ENCODE measurements at places on chromosomes 2 and 18.

GRCh38 chr18:62977512-62977911 is 262.2 kb downstream of the PHLPP1 start:
- DNase-seq = no peak

DNA sequence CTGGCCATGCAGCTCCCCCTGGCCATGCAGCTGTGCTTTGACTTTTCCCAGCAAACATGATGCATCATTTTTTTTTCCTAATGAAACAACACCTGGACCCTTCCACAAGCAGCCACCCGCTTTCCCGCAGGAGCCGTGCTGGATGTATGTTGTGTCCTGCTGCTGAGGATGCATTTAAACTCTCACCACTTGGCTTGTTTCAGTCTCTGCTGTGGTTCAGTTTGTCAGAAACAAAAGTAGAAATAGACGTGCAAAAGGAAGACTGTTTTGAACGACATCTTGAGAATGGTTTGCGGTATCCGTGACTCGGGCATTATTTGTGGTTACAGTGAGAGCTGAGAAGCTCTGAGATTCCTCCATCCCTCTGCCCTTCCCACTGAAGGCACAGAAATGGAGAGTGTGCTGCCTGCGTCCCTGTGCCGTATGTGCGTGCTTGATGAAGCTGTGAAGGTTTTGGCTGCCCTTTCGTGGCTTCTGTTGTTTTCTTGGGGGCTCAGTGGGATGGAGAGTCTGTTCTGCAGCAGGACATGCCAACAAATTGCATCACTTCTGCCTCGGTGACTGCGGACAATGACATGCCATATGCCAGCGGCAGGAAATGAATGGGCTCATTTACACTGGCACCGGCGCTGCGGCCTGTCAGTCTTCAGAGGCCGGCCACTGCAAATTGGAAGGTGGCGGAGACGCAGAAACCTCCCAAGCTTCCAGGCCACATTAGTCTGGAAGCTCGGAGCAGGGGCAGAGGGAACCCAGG is 417.7 kb upstream of the SALL3 start:
- DNase-seq = no peak

DNA sequence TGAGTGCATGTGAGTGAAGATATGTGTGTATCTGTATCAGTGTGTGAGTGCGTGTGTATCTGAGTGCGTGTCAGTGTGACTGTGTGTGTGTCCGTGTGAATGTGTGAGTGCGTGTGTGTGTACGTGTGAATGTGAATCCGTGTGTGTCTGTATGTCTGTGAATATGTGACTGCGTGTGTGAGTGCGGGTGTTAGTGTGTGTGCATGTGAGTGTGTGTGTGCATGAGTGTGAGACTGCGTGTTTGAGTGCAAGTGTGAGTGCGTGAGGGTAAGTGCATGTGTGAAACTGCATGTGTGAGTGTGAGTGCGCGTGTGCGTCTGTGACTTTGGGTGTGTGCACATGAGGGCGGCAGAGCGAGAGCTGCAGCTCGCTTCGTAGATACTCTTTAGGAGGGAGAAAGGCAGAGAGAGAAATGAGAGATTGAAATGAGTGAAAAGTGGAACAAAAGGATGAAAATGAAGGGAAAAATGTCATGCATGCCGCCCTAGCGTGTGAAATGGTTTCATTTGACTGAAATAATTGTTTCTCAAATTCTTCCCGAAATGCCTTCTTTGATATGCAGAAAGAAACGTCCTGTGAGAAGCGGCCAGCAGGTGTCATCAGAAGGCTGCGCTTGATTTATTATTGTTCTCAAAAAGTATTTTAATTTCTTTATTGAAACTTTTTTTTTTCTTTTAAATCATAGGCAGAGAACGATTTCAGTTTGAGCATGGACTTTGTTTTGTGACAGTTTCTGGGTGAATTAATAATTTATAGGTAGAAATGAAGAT is 25.6 kb downstream of the ZNF407 start:
- DNase-seq = no peak

GRCh38 chr18:38972571-38972970 is 1407.0 kb upstream of the CELF4 start:
- no peak for DNase-seq

- DNase-seq = peak; percentile 36
These were observed 87.0 kb upstream of the RTN4 start for GRCh38 chr2:55137024-55137958.

GRCh38 chr2:771538-771937 is 94.3 kb upstream of the TMEM18 start:
- DNase-seq = no peak

- no peak for DNase-seq
These were observed 5.7 kb upstream of the WDSUB1 start for GRCh38 chr2:159292157-159292556.

DNA sequence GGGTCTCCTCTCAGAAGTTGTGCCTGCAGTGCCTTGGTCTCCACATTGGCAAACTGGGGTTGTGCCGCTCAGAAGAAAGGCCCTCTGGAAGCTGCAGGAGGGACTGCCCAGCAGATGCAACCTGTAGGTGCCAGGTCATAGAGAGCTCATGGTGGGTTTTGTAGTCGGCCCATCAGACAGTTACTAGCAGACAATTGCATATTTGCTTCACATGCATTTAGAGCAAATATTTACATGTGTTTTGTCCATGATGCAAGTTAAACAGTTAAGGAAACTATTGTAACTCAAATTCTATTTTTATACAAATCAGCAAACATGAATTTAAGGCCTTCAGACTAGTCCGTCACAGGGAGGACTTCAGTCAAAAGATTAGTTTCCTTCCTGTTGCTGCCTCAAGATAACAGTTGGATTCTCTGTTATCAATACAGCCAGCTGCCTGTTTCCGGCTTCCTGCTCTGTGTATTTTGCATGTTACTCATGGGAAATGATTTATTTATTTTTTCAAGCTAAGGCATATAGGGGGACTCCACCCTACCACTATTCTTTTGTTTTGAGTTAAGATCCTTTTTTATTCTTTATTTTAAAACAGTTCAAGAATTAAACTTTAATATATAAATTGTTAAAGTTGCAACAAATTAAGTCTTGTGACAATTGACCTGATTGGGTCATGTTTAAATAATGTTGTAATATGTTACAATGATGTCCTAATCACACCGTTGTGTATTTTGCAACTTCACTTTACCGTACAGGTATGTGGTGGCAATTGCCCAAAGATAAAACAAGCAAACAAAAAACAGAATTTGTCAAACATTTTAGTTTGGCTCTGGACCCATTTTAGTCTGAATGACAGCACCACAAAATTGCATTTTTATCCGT is 133.5 kb downstream of the SPTBN1 start:
- no peak for DNase-seq

- no peak for DNase-seq
These were observed 31.0 kb downstream of the CELF4 start for GRCh38 chr18:37534627-37535026.

GRCh38 chr2:96241227-96241626 is 24.6 kb downstream of the TMEM127 start:
- DNase-seq = no peak

- no peak for DNase-seq
These were observed 170.7 kb upstream of the SOX11 start for GRCh38 chr2:5521461-5521860.

DNA sequence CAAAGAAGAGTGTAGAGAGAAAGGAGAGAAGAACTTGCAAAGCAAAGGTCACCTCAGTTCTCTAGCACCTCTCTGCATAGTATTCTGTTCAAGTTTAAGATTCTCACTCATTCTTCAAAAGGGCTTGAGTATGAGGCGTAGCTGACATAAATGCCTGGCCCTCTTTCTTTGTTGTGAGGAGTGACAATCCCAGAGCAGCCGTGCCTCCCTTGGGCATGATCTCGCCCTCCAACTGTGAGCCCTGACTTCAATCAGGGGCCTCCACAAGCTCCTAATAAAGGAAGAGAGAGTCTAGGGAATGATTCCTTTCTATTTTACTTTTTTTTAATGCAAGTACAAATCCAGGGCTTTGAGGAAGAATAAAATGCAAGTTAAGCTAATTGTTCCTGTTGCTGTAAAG is 402.7 kb downstream of the LRP1B start:
- DNase-seq = no peak

- no peak for DNase-seq
These were observed 774.3 kb upstream of the HS6ST1 start for GRCh38 chr2:129092956-129093355.

- DNase-seq = no peak
These were observed 118.8 kb downstream of the SETBP1 start for GRCh38 chr18:44799382-44799906.

- no peak for DNase-seq
These were observed 51.7 kb upstream of the SMIM21 start for GRCh38 chr18:75478996-75479880.

DNA sequence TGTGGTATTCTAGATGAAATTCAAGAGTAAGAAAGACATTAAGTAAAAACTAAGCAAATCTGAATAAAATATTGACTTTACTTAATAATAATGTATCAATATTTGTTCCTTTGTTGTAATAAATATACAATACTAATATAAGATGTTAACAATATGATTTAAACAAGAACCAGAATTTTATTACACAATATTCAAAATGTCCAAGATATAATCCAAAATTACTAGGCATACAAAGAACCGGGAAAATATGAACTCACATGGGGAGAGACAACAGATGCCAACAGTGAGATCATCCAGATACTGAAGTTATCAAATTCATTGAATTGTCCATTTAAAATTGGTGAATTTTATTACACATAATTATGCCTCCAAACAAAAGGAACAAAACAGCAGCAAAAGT is 286.3 kb downstream of the AFF3 start:
- no peak for DNase-seq

DNA sequence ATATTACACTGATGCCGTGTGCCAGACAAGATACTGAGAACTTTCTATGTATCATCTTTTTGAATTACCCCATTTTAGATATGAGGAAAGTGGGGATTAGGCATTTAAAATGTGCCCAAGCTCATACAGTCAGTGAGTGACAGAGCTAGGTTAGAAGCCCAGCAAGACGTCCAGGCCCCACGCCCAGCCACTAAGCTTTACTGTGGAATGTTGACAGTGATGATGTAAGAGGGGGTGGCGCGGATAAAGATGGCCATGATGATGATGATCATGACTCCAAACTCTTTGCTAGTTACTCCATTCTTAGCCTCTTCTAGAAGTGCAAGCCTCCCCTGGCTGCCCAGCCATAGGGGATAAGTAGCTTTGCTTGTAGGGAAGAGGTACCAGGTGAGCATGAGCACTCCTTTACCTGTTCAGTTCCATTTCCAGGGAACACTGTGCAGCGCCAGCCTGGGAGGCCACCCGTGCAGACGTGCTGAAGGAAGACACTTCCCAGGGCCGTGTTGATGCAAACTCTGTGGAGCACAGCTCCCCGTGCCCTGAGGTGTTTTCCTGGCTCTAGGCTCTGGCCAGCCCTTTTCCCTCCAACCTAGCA is 65.5 kb downstream of the BCL2L11 start:
- DNase-seq = no peak

- DNase-seq = peak; percentile 41
These were observed 85.3 kb upstream of the EFEMP1 start for GRCh38 chr2:56008661-56009431.
